ENCODE measurements at places on chromosomes 12 and 14.

- DNase-seq = no peak
Observed at GRCh38 chr12:101713059-101713682, 15.7 kb downstream of the CHPT1 start.

- DNase-seq = no peak
Observed at GRCh38 chr12:124188561-124189405, 106.1 kb upstream of the RFLNA start.

DNA sequence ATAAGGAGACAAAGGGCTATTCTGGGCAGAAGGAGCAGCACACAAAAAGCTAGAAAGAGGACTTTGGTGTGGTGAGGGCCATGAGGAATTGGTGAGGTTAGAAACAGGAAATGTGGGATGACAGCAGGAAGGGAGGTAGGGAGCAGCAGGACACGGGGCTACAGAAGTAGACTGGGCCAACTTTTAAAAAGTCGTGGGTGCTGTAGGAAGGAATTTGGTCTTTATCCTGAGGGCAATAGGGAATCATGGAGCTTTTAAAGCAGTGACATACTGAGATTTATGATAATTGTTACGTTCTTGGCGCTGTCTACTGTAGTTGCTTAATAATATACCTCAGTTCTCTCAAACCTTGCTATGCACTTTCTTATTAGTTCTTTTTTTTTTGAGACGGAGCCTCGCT lies 8.2 kb upstream of the CHURC1 start:
- no peak for DNase-seq

DNA sequence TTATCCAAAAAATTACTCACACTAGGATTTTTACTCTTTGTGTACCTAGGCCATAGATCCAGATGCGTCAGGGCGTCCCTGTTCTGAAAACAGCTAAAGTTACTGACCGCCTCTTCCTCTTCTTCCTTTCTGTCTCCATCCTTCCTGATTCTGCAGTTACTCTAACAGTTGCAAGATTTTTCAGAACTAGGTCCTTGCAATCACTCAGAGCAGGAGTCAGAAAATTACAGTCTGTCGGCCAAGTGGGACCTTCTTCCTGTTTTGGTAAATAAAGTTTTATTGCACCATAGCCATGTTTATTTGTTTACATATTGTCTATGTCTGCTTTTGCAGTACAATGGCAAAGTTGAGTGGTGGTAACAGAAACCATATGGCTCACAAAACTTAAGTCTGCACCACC lies 25.6 kb upstream of the FGF6 start:
- DNase-seq = no peak

- no peak for DNase-seq
Observed at GRCh38 chr12:33265033-33265731, 174.4 kb downstream of the SYT10 start.

Data from stimulated activated CD4-positive, alpha-beta T cell treated with anti-CD3 and anti-CD28 coated beads, Interleukin-15, amount 100 ng/mL, for 24 hours (primary cell).